ENCODE measurements at places on chromosomes 3 and 15.

- DNase-seq: no peak
Measured at GRCh38 chr15:57436166-57436565, 59.9 kb downstream of the CGNL1 start.

GRCh38 chr3:191944835-191945234 is 483.9 kb downstream of the PYDC2 start:
- no peak for DNase-seq

DNA sequence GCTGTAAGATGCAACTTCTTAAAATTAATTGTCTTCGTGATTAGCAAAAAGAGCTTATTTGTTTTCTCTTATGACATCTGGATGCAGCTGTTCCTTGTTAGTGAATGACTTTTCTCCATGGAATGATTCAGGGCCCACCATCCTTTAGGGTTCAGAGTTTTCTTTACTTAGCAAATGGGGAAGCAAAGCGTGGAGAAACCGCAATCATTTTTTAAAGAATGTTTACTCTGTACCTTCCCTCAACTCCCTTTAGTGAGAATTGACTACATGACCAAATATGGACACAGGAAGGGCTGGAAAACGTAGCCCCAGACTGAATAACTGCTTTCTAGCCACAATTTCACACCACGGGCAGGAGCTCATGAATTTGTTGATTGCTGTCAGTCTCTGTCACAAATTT is 130.1 kb downstream of the EDEM1 start:
- DNase-seq: no peak

GRCh38 chr3:146163584-146163983 is 2.6 kb upstream of the PLOD2 start:
- DNase-seq: no peak

DNA sequence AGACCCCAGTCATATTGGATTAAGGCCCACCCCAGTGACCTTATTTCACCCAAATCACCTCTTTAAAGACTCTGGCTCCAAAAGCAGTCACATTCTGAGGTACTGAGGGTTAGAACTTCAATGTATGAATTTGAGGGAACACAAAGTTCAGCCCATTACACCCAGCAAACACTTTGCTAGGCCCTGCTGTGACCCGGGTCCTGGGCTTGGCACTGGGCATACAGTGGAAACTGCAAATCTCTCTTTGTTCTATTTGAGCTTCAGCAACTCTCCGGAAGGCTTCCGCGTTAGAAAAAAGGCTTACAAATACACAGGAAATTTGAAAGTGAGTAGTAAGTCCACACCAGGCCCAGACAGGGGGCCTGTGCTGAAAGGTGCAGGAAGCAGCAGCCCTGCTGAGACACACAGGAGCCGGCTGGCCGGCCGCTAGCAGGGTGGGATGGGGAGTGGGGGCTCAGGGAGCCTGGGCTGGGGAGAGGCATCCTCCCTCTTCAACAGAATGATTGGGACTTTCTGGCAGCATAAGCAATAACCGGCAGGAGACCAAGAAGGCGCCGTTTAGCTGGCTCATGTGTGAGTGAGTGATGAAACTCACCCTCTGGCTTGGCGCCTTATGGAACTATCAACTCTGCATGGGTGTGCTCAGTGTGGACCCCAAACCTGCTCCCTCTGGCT is 13.0 kb downstream of the LIPC start:
- no peak for DNase-seq

GRCh38 chr3:89049119-89049518 is 58.3 kb upstream of the EPHA3 start:
- DNase-seq: no peak

DNA sequence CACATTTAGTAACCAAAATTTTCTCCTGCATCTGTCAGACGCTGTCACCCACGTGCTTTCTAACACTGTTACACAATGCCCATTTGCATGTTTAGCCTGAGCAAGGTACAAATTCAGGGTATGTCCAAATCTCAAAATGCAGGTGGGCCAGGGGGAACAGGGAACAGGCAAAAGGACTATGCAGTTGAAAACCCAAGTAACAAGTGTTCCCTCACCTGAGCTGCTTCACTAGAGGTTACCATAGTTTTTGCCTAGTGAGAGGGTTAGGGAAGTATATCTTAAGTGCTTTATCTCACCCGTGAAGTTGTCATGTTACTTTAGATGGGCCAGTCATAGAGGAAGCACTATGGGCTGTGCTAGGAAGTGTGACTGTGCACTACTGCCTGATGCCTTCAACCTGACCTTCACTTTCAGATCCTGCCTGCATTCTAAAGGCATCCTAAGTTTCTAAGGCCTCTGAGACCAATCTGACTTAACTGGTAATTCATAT is 6.0 kb upstream of the TMEM87A start:
- no peak for DNase-seq

- DNase-seq: no peak
Measured at GRCh38 chr3:90080988-90081387, 973.6 kb downstream of the EPHA3 start.

GRCh38 chr3:194203482-194204041 is 67.6 kb downstream of the HES1 start:
- no peak for DNase-seq

DNA sequence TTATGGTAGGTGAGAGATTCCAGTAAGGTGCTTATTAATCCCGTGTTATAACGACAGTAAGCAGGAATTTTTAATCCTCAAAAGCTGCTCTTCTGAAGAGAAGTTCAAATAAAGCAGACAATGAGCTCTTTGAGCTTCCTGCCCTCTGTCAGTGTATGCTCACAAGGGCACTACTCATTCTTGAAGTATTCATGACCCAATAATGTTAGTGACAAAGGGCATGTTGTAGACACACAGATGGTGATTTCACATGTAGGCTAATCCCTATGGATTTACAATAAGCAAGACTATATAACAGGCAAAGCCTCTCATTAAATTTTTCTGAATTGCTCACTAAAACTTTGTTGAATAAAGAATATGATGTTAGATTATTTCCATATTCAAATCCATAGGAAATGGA is 578.6 kb downstream of the RSL24D1 start:
- no peak for DNase-seq

DNA sequence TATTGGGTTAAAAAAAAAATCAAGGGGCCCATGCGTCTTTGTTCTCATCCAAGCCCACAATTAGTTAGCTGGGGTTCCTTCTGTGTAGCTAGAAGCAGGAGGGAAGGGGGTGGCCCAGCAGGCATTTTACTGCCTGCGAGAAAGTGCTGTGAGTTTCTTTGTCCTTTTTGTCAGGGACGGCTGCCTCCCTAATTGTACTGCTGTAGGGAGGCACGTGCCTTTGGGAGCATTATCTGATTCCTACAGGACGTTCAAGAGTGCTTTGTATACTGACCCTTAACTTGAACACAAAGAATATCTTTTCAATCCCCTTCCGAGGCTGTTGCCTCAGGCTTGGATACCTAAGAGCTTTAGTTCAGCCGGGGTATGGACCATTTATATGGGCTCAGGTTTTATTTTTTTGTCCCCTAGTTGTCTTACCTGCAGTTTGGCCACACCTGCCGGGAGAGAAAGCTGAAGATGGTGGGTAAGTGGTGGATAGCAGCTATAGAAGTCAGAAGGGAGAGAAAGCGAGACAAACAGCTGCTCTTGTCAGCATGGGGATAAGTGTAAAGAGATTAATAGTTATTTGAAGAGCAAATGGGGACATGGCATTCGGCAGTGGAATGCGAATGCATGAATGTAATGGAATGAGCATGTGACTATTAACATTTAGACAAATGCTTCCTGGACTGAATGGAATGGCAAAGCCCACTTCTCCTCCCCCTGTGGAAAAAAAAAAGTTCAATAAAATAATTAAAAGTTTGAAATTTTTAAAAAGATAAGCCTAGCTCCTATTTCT is 175.2 kb downstream of the TP63 start:
- no peak for DNase-seq
